ENCODE measurements at places on chromosomes 12 and 14.

DNA sequence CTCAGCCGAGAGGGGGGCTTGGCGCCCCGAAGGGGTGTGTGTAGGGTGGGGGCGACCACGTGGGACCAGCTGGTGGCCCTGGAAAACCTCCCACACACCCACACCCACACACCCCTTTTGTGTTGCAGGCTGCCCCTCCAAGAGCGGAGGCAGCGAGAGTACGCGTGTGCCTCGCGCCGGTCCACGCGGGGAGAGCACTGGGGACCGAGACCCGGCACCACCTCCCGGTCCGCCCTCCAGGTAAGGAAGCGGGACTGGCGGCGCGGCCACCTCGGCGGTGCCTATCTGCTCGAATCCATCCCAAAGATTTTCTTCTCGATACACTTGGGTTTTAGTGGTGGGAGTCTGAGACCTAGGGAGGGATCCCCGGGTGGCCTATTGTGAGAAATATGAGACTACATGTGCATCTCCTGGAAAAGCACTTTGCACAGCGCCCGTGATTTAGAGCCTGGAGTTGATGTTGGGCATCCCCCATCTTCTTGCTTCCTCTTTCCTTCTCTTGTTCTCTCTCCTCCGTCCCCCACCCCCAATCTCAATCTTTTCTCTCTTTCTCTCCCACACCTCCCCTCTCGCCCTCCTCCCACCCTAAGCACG is 393 bp downstream of the SYT1 start:
- no peak for DNase-seq

GRCh38 chr12:114025935-114026334 is 59.8 kb upstream of the RBM19 start:
- no peak for DNase-seq

DNA sequence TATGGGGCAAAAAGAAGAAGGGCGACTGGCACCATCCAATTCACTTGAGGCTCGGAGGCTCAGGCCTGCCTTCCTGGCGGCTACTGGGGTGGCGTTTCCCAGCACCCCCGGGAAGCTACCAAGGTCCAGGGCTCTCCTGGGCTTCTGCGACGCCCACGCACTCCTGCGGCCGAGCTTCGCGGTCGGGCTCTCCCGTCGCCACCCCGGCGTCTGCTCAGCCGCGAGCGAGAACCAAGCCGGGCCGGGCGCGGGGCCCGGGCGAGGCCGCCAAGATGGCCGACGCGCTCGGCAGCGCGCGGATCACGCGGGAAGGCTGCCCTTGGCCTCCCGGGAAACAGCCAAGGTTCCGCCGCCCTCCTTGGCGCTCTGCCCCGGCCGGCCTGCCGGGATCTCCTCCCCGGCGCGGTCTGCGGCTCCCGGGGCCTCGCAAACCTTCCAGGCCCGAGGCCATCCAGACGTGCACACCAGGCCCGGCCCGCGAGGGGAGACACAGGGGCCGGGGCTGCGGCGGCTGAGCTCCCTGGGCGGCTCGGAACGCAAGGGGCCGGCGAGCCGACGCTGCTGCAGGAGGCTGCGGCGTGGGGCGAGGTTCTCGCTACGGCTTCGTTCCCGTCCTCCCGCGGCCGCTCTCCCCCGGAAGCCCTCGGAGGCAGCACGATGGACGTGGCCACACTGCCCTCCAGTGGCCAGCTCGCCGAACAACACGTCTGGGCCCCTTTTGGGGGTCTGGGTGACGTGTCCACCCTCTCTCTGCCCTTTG is 23.5 kb upstream of the ZFP36L1 start:
- DNase-seq: peak; percentile 38

DNA sequence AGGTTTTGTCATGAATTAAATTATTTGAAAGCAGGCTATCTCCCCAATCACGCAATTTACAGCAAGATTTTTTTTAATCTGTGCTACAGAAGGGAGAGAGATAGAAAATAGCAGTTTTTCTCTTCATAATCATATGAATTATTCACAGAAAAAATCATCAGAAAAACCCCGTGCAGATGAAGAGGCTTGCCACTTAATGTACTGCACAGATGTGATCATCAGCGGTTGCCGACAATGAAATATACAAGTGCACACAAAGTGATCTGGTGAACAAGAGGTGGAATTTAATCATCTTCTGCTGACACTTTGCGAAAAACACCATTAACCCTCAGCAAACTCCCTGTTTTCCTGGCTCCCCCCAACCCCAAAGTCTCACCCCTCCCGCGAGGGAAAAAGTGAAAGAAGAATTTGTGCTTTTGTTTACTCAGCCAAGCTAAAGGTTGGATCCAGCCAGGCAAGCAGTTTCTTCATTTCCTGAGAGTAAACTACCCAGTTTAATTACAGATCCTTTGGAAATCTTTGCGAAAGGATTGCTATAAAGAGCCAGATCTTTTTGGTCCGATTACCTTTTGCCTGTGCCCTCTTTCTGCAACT is 3.1 kb upstream of the LMO3 start:
- DNase-seq: no peak

GRCh38 chr14:55418411-55418810 is 6.8 kb upstream of the ATG14 start:
- DNase-seq: no peak

- no peak for DNase-seq
These were observed 519 bp downstream of the MORN3 start for GRCh38 chr12:121668750-121669520.

DNA sequence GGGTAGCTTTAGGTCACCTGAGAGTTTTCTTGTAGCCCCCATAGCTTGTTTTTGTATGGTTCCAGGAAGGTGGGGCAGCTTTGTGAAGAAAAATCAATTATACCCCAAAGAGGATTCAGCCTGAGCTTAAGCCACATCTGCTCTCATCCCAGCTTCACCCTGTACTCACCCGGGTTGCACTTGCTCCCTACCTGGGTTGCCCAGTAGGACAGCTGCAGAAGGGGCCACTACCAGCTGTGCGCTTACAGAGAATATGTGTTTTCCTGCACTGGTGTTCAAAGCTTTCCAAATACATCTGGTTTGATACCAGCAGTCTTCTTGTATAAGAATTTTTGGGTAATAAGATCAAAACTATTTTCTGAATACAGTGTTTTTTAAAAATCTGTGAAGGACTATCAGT is 3.0 kb upstream of the SLC38A1 start:
- DNase-seq: no peak

- DNase-seq: no peak
These were observed 784 bp downstream of the RPL6 start for GRCh38 chr12:112408621-112409020.

DNA sequence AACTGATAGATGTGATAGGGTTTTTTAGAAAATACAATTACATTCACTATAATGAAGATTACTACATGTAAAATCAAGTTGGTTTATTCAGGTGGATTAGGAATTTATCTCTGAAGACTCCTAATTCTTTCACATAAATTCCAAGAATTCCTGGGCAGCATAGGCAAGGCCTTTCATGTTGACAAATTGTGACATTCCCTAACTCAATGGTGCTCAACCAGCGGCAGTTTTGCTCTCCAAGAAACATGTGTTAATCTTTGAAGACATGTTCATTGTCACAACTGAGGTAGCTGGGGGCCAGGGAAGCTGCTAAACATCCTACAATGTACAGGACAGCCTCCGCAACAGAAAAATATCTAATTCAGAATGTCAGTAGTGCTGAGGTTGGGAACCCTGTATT is 46.3 kb downstream of the PTPRQ start:
- no peak for DNase-seq

DNA sequence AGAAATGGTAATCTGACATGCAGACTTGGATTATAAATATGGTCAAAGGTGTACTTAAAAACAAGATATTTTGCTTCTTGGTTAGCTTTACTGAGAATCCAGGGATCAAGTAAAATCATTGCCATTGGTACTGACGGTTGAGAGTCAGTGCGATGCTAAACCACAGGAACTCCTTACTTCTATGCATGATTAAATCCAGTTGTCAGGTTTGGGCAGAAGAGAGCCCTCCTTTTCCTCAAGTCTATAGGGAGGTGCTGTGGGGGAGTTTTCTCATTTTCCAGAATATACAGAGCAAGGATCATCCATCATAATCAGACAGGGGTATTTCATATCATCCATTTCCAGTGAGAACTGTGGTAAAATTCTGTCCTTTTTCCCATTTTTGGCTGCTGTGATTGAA is 839.1 kb downstream of the NRXN3 start:
- no peak for DNase-seq

- DNase-seq: no peak
These were observed 4.7 kb downstream of the NAB2 start for GRCh38 chr12:57093415-57094207.

GRCh38 chr12:75455839-75456238 is 24.7 kb upstream of the GLIPR1 start:
- DNase-seq: no peak

DNA sequence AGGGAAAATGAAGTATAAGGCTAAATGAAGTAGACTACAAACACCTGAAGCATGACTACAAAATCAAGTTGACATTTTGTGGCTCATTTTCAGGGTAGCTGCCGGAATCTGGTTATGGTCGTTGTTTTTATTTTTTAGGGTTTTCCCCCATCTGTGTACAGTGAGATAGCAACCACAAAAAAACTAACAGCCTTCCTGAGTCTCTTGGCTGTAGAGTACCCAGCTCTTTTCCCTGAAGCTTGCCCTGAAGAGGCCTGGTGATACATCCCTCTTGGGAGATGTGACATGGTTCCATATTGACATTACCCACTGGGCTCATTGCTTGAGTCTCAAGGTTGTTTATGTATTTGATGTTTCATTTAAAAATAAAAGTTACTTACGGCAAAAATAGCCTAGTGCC is 424.0 kb downstream of the ZFP36L1 start:
- no peak for DNase-seq

DNA sequence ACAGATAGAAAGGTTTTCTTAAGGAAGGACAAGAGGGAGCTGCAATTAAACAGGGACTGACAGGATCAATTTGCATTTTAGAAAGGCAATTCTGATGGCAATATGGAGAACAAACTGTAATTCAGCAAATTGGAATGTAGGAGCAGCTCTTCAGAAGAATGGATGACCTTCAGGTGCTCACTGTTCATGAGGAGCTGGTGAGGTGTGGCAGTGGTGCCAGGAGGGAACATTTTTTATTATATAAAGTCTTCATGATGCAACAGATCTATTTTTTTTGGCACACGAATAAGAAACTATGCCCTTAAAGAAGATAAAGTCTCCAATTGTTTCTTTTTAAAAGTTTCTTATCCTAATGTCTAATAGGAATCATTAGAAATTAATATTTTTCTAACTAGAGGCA is 151.7 kb downstream of the SLC38A4 start:
- DNase-seq: no peak

- DNase-seq: no peak
These were observed 447.1 kb downstream of the ZFP36L1 start for GRCh38 chr14:68345738-68346137.
